Left renal cortex interstitium (tissue), 4 donors: ENCODE measurements at places on chromosomes 5 and 9. TPM values are rescaled to one million over a fixed set of nuclear protein-coding genes. Genes with fewer than 3 reads are reported as not detected.

The TLR4 gene
- polyA plus RNA-seq: 10.7 TPM

The SLC36A3 gene
- not detected for polyA plus RNA-seq

DNA sequence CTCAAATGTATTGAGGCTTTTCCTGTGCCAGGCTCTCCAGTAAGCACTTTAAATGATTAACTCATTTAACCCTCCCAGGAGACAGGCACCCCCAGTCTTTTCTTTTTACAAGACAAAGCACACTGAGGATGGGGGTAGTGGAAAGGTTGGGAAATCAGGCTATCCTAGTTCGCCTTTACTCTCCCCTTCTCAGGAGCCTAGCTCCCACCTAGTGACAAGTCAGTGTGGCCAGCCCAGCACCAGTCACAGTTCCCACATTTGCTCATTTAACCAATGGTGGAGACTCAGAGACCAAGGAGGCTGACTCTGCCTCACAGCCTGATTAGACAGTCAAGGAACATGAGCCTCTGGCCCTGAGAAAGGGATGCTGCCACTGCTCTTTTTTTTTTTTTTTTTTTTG, 3.5 kb downstream of the ALDH7A1 start:
- DNase-seq: no peak

DNA sequence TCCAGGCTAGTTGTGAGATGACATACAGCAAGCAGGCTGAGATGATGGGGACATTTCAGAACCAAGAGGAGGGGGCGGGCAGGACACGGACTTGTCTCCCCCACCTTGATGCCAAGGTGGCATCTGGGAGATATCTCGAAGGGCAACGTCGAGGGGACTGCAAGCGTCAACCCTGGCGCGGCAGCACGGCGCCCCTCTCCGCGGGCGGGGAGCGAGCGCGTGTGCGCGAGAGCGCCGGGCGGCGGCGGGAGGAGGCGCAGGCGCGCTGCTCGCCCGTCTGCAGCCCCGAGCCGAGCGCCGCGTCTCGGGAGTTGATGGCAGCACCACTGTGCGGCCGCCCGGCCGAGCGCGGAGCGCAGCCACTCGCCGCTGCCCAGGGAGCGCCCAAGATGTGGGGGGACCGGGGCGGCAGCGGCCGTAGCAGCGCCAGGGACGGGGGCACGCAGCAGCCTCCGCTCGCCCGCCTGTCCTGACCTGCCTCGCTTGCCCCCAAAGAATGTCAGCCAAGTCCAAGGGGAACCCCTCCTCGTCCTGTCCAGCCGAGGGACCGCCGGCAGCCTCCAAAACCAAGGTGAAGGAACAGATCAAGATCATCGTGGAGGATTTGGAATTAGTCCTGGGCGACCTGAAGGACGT, at the start of gene PRR16:
PRR16 (plus strand) TSS at position 310 of the 636 bp plus-strand sequence.
- no peak for DNase-seq

The MARCHF3 gene
- 7.1 TPM for polyA plus RNA-seq

GRCh38 chr9:124368692-124369091, 46.5 kb downstream of the PSMB7 start:
- no peak for DNase-seq

The PDE8B gene
- 4.0 TPM for polyA plus RNA-seq

DNA sequence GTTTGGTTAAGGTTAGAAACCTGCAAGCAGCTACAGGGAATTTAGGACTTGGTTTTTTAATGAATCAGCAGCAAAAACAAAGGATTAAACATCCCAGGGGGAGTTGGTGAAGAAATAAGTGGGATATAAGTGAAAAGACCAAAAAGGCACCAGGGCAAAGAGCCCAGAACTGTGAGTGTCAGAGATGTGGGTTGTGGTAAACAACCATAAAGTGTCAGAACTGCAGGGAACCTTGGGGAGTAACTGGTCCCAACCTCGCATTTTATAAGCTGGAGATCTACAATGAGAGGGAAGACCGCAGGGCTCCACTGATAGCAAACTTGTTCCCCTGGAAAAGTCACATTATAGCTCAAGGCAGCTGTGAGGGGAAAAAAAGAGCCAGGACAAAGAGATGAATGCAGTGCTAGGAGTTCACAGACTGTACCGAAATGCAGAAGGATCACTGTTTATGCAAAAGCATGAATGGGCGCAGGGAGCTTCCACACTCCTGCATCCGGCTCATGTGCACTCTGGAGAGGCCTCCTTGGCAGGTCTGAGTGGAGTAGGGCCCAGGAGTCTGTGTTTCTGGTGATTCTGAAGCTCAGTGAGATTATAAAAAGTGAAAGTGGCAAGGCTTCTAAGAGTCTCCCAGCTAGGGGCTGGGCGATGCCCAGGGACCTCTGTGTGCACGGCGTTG, 156.3 kb downstream of the GOLPH3 start:
- no peak for DNase-seq
